GM18507 (cell line): ENCODE measurements at places on chromosomes 5 and 9.

DNA sequence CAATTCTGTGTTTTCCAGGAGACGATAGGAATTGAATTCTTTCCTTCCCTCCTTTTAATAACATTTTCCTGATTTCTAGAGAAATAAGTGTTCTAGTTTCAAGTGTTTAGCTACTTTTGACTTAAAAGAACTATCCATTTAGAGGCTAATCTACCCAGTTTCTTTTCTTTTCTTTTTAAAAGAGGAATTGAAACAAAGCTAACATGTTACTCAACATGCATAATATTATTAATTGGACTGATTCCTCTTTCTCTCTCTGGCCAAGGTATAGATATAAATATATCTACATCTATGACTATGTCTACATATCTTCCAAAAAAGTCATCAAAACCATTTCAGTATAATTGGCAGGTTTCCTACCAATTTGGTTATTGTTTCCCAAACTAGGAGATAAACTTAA is 309.8 kb downstream of the TRPM3 start:
- DNase-seq: no peak

DNA sequence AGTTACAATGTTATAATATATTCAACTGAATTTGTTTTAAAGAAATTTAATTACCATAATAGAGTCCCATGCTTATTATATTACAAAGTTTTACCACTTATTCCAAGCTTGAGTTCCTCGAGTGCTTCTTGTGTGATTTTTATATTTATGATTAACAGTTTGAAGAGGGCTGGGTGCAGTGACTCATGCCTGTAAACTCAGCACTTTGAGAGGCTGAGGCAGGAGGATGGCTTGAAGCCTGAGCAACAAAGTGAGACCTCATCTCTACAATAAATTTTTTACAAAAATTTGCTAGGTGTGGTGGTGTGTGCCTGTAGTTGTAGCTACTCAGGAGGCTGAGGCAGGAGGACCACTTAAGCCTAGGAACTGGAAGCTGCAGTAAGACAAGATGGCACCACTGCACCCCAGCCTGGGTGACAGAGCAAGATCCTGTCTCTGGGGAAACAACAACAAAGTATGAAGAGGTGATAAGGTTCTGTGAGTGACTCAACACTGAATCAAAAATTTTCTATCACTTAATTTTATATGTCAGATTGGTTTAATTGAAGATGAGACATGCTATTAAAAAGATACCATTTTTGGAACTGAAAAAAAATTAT is 9.2 kb downstream of the POC5 start:
- no peak for DNase-seq

- no peak for DNase-seq
Observed at GRCh38 chr5:83077662-83078261, 415 bp downstream of the XRCC4 start.

DNA sequence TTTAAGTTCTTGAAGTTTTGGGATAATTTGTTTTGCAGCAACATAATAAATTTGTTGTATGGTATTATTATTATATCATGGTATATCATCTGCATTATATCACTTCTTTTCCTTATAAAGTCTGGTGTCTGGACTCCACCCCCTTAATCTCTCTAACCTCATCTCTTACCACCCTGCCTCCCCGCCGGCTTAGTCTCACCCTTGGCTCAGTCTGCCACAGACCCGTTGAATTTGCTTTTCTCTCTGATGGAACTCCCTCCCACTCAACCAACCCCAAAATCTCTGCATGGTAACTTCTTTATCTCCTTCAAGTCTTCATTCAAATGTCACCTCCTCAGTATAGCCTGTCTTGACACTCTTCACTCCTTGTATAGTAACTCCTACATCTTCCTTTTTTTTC is 29.6 kb upstream of the MATR3 start:
- no peak for DNase-seq

DNA sequence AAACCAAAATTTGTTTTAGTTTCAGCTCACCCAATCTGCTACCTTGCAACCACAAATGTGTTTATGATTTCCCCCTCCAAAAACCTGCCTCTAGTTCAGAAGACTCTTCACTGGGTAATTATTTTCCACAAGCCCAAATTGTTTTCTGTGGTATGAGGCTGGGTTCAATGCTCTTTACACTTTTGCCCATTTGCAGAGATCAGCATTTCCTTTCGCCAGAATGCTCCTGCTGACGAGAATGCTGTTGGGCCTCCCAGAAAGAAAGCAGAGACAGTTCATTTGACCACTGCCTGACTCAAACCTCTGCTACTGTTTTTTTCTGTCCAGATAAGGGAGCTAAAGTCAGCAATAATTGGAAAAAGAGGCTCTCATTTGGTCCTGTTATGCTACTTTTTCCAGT is 427.3 kb downstream of the PDE4D start:
- DNase-seq: no peak
